ENCODE measurements at places on chromosomes 5 and 9. TPM values are rescaled to one million over a fixed set of nuclear protein-coding genes. Genes with fewer than 3 reads are reported as not detected.

RUSC2 gene
- total RNA-seq: 5.6 TPM

ANKRD34B gene
- not detected for total RNA-seq

C9orf43 gene
- 1.3 TPM for total RNA-seq

UBE2R2 gene
- total RNA-seq: 37.5 TPM

PCDH12 gene
- total RNA-seq: 0.28 TPM

EQTN gene
- not detected for total RNA-seq
